ENCODE measurements at places on chromosomes 1 and 21.

DNA sequence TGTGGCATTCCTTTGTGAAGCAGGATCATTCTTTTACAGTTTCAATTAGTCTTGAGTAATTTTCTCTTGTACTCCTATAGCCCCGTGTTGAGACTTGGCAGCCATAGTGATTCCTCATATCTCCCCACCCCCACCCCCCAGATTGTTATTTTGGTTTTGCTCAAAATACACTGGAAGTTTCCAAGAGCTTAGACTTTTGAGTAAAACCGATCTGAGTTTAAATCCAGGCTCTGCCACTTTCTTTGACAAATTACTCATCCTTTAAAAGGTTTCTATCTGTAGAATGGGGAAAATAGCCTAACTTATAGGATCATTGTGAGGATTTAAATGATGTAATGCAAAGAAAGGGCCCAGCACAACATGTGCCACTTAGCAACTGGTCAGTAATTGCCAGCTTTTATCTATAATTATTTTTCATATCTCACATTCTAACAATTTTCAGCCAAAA lies 53.1 kb upstream of the RC3H1 start:
- ATAC-seq: no peak

DNA sequence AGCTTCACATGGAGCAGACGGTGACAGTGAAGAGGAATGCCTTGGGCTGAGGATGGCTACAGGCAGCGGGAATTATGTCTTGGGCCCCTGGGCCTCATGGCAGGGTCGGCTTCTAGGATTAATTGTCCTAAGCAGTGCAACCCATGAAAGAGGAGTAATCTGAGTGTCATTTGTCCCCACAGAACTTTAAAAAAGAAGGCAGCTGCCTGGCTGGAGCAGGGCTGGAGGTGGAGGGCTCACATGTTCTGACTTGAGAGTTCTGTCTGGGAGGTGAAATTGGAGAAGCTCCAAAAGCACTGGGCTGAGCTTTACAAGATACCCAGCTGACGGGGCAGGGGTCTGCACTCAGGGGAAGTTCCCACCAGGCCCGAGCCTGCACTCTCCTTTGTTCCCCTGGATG lies 22.6 kb downstream of the CACNA1S start:
- no peak for ATAC-seq

- ATAC-seq: no peak
Measured at GRCh38 chr1:174166530-174167264, 7.4 kb downstream of the RABGAP1L start.

- no peak for ATAC-seq
Measured at GRCh38 chr1:41637367-41637766, 152.9 kb upstream of the EDN2 start.

- ATAC-seq: no peak
Measured at GRCh38 chr1:25885602-25886001, 10.1 kb upstream of the PAQR7 start.

DNA sequence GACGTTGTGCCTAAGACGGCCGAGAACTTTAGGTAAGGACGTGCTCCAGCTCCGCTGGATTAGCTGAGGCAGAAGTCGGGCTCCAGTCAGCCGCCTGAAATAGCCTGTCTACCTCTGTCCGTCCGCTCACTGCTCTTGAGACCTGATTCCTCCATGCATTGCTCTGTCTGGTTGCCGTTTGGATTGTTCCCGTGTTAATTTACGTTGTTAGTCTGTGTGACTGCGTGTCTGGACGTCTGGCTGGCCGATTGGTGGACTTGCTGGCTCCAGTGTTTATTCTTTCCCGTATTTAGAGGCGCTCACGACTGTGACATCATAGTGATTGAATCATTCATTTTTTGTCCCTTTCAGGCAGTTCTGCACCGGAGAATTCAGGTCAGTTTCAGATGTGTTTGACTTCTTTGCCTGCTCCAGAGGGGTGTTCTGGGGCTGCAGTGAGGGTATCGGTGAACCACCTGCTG lies 684 bp downstream of the PPIH start:
- ATAC-seq: peak; percentile 0

GRCh38 chr1:11955221-11955620 lies 20.7 kb downstream of the PLOD1 start:
- ATAC-seq: no peak

GRCh38 chr21:35333831-35334618 lies 284.9 kb upstream of the RUNX1 start:
- no peak for ATAC-seq

DNA sequence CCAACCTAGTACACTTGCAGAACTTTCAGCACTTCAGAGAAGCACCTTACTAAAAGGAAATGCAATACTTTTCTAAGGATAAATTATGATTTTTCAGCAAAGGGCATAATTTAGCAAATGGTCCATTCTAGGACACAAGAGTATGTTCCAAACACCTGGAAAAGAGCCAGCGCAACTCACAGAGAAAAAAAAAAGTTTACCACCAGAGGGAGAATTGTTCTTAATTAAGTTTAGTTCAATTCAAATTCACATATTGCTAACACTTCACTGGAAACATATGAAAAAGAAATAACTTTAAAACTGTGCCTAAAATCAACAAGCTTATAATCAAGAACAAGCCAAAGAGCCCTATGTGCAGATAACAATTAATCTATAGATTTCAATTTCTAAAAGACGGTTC lies 338.1 kb downstream of the SEC16B start:
- ATAC-seq: no peak

DNA sequence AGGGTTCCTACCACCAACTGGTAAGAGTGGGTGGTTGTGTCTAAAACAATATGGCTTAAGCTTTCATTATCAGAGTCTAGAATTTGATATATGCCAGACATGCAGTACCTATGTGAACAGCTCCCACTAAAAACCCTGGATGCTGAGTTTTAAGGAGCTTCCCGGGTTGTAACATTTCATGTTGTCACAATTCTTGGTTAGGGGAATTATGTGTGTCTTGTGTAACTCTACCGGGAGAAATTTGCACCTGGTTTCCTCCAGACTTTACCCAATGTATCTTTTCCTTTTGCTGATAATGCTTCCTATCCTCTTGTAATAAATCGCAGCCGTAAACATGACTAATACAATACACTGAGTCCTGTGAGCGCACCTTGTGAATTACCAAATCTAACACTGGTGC lies 48.3 kb downstream of the ARID4B start:
- ATAC-seq: no peak

All from activated CD4-positive, CD25-positive, alpha-beta regulatory T cell treated with anti-CD3 and anti-CD28 coated beads, Interleukin-2, amount 50 U/mL, for 24 hours (primary cell).